ENCODE measurements at places on chromosomes 2 and 18. TPM values are rescaled to one million over a fixed set of nuclear protein-coding genes. Genes with fewer than 3 reads are reported as not detected.

- DNase-seq = no peak
These were observed 85.9 kb upstream of the RTN4 start for GRCh38 chr2:55136138-55136541.

DNA sequence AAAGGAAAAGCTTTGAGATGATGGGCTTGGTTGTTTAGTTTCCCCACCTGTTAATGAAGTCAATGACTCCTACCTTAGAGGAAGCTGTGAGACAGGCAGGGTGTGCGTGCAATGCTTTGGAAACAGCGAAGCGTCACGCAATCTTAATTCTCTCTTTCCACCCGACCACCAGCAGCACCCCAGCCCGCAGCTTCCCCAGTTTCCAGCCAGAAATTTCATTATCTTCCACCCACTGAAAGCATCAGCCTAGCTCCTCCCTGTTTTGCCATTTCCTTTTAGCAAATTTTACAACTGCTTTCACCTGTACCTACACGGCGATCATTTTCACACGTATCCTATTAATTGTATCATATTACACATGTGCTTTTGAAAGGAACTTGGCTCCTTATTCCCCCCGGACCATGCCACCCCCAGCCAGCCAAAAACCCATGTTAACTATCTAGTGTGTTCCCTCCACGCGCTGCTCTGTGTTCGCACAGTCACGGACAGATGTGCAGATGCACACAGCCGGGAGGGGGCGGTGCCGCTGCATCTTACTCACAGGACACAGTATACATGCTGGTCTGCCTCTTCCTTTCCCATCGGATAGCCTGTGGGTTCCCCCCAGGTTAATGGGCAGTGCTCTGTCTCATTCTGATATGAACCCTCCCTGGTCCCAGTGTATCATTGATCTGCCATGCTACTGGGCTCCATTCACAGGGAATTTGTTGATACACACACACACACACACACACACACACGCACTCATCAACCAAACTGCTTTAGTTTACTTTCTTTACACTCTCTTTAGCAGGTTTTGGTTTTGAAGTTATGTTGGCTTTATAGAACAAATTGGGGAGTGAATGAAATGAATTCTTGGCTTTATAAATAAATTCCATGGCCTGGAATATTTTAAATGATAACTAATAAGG is 22.4 kb downstream of the CYP27C1 start:
- no peak for DNase-seq

DNA sequence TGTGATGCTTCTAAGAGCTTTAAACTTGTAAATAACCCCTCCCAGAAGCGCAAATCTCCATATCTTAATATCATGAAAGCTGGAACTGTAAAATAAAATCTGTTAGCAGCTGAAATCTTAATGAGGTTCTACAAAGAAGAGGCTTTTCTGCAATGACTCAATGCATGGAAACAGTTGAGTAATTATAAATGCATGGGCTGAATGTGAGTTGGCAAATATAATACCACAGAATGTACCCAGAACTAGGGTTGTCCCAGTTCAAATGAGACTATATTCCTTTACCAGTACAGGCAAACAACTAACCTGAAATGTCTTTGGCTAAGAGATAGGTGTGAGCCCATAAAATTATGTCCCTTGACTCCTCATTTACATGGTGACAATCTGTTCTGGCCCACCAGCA is 52.9 kb downstream of the SATB2 start:
- no peak for DNase-seq

- no peak for DNase-seq
These were observed 58.2 kb downstream of the MYO1B start for GRCh38 chr2:191303140-191304005.

DNA sequence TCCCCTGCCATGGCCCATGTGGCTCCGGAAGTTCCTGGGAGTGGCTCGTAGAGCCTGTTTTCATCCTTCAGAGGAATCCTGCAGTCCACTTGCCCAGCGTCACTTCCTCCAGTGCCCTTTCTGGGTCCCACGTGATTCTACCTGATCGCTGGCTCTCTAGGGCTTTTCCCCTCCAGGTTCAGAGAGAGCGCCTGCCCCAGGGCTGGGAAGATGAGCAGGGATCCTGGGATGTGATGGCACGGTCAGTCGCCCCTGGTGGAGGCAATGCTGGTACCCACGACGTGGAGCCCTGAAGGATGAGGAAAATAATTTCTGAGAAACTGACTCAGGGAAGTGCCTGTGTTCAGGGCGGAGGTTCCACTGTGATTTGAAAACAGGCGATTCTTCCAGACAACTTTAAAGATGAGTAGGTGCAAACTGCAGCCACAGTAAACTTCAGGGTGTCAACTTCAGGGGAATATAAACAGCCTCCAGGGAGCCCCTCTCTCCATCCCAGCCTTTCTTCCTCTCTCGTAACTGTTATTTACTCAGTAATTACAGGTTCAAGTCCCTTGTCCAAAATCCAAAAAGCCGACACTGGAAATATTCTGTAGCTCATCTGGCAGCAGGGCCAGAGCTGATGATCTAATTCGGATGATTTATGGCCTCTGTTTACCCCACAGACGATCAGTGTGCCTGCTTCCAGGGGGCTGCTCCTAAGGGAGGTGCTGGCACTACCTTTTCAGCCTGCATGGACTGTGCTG is 105.9 kb downstream of the AGAP1 start:
- DNase-seq = no peak

GRCh38 chr2:53787614-53788289 is 908 bp downstream of the ERLEC1 start:
- DNase-seq = no peak

GRCh38 chr2:162825578-162825977 is 13.0 kb downstream of the KCNH7 start:
- DNase-seq = no peak

DNA sequence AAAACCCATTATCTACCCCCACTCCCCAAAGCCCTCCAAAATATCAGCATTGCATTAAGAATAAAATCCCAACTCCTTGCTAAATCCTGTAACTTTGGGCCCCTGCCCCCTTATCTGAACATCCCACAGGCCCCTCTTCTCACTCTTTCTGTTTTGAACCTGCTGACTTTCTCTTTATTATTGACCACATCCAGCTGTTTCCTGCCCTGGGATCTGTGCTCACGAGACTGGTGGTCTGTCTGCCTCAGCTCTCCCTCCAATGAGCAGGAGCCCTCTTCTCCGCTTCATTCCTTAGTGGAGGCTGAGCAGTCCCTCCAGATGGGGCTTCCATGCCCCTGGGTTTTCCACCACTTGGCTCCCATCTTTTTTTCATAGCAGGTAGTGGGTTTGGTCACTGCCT is 116.9 kb downstream of the ACKR3 start:
- peak; percentile 36 for DNase-seq

DNA sequence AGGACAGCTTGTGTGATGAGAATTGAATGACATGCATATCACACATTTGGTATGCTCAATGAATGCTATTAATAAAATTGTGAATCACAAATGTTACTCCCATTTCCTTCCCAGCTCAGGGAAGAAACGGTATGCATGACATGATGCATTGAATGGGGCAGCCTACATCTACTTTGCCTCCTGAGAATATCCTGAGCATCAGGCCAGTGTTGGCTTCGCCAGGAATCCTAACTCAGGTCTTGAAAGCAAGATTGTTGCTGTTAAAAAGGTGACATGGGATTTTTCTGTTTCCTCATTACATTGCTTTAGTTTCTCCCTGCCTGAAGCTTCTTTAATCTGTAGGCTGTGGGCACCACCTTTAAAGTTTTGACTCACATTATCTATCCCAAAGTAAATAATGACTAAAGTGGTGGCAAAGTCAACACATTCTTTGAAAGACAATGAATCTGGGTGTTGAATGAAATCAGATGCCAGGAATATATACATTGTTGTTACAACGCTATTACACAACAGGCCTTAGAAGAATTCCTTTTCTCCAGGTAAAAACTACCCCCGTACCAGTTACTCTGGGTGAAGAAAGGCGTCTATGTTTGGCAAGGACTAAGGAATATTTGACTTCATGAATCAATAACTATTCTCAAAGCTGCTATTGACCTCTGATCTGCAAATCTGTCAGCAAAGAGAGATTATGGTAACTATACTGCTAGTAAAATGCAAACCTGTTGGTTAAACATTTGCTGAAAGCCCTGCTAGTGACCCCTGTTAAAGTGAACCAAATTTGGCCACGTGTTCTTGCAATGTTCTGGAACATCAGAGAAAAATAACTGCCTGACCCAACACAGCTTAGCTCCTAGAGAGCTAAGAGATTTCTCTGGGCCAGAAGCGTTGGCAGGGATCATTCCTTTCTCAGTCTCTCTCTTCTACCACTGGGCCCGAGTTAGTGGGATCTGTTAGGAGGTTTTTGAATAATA is 30.5 kb upstream of the NEDD4L start:
- DNase-seq = peak; percentile 19

- DNase-seq = peak; percentile 57
These were observed 83.8 kb downstream of the VIT start for GRCh38 chr2:36780231-36780839.

DNA sequence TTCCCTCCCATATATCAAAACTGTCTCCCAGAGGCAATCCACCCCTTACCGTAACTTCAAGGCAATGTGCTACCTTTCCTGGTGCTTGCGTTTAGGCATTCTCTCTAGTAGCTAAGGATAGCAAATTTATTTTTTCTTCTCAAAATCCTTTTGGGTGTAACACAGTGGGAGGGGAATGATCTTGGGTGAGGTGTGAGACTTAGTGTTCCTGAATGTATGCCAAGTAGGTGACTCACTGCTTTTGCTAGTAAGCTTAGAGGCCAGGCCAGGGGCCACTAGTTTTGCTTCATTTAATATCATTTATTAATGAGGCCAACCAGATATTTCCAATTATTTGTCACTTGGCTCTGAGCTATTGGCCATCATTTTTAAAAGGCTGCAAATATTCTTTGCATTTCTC is 135.5 kb downstream of the NAPG start:
- DNase-seq = no peak

GRCh38 chr2:210477496-210477895 is 937 bp upstream of the LANCL1 start:
- no peak for DNase-seq

DNA sequence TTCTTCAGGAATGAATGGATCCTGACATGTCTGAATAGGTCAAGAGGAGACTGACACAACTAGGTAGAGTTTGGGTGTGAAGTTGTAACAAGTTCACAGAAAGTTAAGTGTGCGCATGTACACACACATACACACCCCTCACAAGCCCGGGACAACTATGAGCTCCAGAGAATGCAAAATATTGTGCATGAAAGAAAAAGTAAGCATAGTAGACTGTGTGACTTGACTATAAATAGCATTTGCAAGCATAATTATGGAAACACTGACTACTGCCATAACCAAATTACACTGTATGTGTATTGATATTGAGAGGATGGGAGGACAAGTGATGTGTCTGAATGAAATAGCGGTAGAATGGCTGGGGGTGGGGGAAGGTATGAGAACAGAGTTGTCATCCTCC is 157.1 kb upstream of the NCK2 start:
- no peak for DNase-seq

COL3A1 gene
- 804 TPM for polyA plus RNA-seq

ZSWIM2 gene
- polyA plus RNA-seq = not detected

DOK6 gene
- polyA plus RNA-seq = 15.8 TPM
